ENCODE measurements at places on chromosomes 7 and 10.
A peak's percentile ranks its signal among the peaks of the same experiment; 100 is the strongest.

DNA sequence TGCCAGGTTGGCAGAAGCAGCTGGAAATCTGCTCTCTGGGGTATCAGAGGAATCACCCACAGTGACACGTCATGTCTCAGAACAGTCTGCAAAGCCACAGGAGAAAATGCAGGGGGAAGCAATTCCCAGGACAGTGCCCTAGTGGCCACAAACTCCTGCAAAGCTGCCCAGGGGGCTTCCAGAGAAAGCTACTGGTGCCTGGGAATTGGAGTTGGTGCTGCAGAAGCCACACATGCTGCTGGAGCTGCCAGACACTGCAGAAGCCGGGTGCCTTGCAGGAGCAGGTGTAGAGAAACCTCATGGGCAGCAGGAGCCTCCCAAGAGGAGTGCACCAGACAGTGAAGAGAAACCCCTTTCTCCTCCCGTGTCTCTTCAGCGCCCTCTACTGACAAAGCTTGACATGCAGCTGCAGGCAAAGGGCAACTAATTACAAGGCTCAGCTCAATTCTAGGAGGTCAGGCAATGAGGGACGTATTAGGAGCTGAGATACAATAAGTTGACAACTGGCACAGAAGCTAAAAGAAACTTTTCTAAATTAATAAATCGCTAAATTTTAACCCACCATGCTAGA lies 30.2 kb upstream of the NUB1 start:
- no peak for DNase-seq

DNA sequence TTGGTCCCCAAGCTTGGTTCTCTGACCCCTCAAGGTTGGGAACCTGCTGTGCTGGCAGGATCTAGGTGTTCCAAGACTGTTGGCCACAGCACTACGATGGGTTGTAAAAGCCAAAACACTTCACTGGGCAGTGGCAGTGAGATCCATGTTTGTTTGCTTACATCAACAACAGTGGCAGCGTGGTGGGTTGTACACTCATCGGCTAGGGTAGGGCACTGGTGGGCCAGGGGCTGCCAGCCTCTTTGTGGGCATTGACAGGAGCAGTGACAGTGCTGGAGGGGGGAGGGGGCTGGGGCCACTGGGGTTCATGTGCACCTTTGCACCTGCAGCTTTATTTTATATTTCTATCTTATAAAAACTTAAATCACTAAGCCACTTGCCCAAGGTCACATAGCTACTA lies 126.7 kb upstream of the ZWINT start:
- no peak for DNase-seq

- DNase-seq, result no peak
Observed at GRCh38 chr7:57308631-57309408, 141.2 kb upstream of the ZNF716 start.

DNA sequence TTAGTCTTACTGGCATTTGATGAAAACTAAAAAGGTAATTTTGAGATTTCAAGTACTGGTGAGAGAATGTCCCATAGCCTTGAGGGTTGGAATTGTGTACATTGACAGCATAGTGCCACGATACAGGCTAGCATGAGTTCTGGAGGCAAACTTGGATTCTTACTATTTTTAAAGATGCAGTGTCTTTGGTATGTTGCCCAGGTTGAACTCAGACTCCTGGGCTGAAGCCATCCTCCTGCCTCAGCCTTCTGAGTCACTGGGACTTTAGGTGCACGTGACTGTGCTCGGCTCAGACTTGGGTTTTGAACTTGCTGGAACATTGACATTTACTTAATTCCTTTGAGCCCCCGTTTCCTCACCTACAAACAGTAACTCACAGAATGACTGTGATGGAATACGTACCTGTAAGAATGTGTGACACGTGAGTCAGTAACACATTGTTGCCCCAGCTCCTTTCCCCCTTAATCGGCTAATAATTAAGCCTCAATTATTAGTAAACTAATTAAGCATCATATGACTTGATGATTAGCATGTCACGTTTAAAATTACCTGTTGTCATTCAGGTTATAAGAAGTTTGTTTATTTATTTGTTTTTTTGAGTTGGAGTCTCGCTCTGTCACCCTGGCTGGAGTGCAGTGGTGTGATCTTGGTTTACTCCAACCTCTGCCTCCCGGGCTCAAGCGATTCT lies 10.6 kb downstream of the DNAJB6 start:
- no peak for DNase-seq

GRCh38 chr7:81791568-81792518 lies 22.0 kb upstream of the HGF start:
- no peak for DNase-seq

DNA sequence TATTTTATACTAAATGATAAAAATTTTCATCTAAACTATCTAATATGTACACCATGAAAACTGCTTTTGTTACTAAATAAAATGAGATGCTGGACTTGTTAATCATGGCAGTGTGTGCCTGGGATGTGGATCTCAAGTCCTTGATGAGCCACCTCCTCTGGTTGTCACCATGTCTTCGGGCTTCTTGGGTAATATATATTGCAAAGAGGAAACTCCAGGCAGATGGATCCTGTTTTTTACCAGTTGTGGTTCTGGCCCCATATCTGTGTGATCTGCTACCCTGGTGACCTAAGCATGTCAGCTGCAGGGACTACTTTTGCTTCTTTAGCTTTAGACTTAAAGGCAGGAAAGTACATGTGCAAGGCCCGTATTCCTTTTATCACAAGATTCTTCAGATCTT lies 46.2 kb downstream of the TMEM60 start:
- DNase-seq, result no peak

DNA sequence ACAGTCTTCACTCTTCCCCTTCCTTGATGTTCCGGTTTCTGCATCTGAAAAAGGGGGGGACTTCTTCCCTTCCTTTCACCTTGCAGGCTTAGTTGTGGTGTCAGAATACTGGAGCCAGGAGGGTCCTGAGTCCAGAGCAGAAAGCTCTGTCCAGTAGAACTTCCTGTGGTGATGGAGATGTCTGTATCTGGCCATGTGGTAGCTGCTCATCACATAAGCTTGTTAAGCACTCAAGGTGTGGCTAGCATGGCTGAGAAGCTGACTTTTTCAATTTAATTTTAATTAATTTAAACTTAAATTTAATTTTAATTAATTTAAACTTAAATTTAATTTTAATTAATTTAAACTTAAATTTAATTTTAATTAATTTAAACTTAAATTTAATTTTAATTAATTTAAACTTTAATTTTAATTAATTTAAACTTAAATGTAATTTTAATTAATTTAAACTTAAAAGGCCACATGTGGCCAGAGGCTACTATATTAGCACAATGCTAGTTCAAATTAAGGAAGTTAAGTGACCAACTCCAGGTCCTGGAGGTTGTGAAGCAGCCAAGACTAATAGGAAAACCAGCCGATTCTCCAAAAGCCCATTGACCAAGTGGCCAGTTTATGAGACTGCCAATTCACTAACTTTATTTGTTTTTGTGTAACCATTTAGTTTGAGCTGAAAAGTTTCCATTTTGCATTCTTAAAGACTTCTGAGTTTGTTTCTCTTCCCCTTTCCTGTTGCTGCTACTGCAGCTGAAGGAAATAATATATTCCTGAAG lies 16.3 kb downstream of the MSRB2 start:
- no peak for DNase-seq

- no peak for DNase-seq
Observed at GRCh38 chr10:15320522-15321203, 50.4 kb downstream of the FAM171A1 start.

GRCh38 chr10:126570621-126571602 lies 99.6 kb downstream of the C10orf90 start:
- DNase-seq, result no peak

DNA sequence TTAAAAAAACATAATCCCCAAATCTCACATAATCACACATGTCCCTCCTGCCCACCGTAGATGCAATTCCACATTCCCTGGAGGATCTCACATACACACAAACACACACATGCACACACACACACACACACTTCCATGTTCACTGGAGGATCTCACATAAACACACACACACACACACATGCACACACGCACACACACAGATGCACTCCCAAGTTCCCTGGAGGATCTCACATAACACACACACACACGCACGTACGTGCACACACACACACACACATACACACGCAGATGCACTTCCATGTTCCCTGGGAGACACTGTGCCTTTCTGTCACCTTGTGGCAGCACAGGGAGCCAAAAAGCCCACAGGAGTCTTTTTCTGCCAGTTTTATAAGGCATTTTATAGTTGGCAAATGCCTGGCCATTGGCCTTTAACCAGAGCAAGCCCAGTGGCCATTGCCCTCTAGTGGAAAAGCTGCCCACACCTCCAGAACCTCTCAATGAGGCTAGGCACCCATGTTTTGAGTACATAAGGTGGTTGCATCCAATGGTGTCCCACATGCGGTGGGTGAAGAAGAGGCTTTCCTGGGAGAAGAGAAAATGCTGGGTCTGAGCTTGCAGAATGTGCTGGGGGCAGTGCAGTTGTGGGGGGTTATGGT lies 115.4 kb upstream of the ACBD5 start:
- no peak for DNase-seq

GRCh38 chr7:128221929-128222403 lies 19.1 kb upstream of the LEP start:
- no peak for DNase-seq

DNA sequence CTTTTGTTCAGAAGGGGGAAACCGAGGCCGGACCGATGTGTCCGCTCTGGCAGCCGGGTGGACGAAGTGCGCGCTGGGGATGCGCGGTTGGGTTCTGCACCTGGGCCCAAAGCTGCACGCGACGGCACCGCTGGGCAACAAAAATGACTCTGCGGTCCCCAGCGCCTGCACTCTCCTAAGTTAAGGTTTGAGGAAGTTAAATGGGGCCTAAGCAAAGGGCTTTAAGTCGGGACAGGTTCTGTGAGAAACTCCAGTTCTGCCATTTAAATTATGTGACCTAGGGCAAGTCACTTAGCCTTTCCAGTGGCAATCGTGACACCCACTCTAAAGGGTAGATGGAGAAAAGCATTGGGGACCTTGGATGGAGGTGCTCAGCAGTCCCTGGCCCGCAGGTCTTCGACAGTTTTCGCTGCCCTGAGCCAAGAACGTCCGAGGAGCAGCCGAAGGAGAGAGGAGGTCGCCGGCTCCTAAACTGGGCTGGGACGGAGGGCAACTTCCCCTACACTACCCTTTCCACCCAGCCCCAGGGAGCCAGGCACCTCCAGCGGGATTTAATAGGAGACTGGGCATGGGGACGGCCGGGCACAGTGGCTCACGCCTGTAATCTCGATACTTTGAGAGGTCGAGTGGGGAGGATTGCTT lies 534 bp upstream of the ACBD5 start:
- DNase-seq, result no peak

- peak; percentile 55 for DNase-seq
Observed at GRCh38 chr10:114544045-114544659, 113.9 kb downstream of the ABLIM1 start.

GRCh38 chr7:37430640-37431039 lies 18.0 kb downstream of the ELMO1 start:
- DNase-seq, result no peak

DNA sequence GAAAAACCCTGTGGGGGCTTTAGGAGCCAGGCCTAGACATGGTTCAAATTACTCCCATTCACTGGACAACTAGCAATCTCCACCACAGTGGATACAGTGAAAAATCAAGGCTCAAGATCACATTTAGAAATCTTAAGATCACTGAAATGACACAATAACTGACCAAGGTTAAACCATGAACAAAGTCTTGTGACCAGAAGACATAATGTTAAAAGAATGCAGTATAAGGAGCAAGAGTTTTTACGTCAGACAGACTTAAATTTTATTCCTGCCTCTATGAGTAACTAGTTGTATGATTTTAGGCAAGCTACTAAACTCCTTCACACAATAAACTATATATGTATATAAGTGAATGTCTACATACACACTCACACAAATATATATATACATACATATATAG lies 68.5 kb downstream of the MICU1 start:
- no peak for DNase-seq

GRCh38 chr7:4470246-4470645 lies 211.8 kb upstream of the FOXK1 start:
- no peak for DNase-seq

DNA sequence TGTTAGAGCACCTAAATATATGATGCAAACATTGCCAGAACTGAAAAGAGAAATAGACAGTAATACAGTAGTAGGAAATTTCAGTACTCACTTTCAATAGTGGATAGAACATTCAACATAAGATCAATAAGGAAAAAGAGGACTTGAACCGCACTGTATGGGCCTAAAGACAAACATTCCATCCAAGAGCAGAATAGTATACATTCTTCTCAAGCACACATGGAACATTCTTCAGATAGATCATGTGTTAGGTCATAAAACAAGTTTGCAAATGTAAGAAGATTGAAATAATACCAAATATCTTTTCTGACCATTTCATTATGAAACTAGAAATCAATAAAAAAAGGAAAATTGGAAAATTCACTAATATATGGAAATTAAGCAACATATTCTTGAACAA lies 185.4 kb upstream of the FOXP2 start:
- DNase-seq, result no peak

DNA sequence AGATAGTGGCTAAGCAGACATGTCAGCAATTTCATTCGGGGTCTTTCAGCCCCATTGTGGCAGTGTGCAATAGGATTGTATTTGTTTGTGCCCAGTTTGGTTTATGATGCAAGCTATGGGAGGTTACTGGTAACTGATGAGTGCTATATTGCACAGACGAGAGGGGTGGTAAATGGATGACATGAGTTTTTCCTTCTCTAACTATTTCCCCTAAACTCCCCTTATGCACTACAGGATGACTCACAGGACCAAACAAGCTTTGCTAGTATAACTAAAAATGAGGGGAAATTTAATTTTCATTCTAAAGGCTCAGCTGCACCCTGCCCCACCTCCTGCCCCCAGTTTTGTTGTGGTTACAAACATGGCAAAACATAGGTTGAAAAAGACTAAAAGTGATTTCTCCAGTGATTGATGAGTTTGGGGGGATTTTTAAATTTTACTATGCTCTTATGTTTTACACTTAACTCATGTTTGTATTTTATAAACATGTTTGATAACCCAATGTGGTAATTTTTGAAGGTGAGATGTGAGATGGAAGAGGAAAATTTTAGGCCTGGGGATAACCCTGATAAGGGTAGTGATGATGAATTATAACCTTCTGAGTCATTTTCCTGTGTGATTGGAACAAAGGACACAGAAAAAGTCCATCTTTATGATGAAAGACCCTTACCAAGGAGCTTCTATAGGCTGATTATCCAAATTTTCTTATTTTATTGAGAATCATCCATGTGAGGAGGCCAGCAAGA lies 60.8 kb upstream of the NAMPT start:
- peak; percentile 35 for DNase-seq

DNA sequence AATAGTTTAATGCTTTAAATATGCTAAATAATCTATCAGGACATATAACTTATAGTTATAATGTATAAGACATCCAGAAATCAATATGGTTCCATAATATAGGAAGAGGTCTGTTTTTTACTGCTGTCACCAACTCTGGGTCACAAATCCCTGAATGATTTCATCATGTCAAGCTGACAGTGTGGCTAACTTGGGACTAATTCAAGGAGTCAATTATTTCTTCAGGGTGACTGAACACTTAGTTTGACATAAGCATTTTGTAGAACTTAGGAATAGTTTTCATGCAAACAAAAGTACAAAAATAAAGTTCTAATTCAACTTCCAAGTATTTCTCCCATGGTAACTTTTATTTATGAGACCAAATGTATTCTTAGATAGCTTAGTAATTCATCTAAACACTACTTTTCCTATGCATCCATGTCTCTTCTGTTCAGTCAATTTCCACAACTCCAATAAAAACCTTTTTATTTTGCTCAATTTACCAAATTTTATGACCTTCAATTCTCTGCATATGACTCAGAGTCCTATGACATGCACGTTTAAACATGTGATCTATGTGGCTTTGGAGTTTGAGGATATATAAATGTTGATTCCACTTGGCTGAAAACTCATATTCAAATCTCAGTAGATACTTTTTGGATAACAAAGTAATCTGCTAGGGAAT lies 40.3 kb upstream of the GNAT3 start:
- no peak for DNase-seq

GRCh38 chr7:73623798-73624668 lies at the start of gene MLXIPL:
MLXIPL (minus strand) TSS chr7:73624522; CDS start chr7:73624492, 30 bp downstream.
- DNase-seq, result peak; percentile 40

Measured in stimulated activated CD4-positive, alpha-beta T cell treated with anti-CD3 and anti-CD28 coated beads, Interleukin-15, amount 100 ng/mL, for 1 hour (primary cell).